ENCODE measurements at places on chromosomes 5 and 9.

DNA sequence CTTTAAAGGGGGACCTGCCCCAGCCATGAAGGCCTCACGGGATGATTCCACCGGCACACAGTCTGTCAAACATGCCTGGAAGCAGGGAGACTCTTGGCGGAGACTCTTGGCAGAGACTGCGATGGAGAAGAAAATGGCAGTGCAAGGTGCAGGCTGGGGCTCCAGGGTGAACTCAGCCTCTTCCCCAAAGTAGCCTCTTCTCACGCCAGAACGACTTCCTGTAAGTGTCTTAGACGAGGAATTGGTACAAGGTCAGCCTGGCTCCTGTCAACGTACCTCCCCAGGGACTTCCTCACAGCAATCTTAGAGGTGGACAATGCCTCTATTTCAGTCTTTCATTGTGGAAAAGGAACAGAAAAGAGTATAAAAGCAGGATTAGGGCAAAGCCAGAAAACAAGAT, 109.3 kb downstream of the UGCG start:
- DNase-seq, result no peak

DNA sequence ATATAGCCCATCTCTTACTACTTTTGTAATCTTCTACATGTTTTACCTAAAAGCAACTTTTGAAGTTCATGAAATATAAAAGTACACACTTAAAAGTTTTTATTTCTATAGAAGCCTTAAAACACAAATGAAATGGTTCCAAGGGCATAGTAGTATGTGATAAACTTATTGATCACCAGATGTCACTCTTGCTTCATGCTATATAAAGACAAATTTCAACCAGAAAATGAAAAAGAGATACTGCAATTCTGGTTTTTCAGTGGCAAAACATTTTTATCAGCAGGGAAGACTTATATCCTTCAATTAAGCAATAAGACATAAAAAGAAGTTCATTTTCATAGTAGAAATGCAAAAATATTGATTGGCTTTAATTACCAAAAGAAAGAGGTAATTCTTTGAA, 69.4 kb upstream of the FBXL17 start:
- DNase-seq, result no peak

DNA sequence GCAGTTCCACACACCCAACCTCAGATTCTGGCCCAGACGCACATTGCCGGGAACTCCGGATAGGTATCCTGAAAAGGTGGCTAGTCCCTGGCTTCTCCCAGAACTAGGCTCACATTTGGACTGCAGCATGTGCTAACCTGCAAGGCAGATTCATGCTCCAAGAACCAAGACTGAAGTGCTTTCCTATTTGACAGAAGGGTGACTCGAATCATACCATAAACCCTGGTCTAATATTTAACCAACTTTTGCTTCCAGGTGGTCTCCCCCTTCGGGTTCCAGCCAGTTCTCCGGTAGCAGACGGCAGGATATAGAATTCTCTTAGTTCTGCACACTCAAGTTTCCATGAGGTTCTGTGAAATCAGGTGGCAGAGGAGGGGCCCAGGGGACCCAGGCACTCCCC, 7.6 kb downstream of the PTGES start:
- DNase-seq, result no peak

DNA sequence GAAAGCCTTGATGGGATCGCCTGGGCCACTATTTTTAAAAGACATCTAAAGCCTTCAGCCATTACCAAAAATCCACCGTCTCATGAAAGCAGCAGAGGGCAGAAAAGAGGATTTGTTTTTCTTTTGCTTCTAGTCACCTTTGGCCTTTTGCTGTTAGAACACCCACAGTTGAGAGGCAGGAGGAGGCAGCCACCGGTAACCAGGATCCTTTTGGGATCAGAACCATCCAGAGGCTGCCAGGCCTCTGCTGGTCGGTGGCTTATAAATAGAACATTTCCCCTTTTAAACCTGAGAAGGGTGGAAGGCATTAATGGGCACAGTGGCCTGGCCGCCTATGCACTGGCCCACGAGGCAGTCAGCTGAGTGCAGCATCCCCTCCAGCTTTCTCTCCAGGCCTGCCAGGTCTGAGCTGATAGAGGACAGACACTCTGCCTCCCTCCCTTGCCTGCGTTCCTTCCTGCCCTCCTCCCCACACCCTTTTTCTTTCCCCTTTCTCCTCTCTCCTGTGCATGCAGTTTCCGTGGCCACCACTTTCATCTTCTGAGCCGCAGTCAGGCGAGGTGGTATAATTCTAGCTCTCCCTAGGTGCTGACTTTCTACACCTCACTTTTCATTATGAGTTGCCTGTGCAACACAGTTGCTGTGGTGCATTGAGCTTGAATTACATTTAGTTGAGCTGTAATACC, 253.4 kb downstream of the ARHGAP26 start:
- DNase-seq, result no peak

GRCh38 chr5:103452666-103453065, 109.9 kb downstream of the NUDT12 start:
- no peak for DNase-seq

DNA sequence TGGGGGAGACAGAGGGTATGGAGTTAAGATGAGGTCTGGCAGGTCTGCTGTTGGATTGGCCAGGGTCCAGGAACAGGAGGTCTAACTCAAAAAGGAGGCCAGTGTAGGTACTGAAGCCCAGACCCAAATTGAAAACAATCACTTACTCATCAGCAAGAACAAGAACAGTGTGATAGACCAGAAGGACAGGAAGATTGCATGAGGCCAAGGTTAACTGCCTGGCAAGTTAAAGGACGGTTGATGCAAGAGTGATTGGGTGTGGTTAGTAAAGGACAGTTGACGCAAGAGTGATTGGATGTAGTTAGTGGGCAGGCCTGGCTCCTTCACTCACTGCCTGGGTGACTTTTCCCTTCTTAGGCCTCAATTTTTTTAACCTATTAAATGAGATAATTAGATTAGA, 132.6 kb downstream of the PDZD2 start:
- DNase-seq, result no peak

- no peak for DNase-seq
Observed at GRCh38 chr9:25917731-25918362, 239.6 kb upstream of the TUSC1 start.

DNA sequence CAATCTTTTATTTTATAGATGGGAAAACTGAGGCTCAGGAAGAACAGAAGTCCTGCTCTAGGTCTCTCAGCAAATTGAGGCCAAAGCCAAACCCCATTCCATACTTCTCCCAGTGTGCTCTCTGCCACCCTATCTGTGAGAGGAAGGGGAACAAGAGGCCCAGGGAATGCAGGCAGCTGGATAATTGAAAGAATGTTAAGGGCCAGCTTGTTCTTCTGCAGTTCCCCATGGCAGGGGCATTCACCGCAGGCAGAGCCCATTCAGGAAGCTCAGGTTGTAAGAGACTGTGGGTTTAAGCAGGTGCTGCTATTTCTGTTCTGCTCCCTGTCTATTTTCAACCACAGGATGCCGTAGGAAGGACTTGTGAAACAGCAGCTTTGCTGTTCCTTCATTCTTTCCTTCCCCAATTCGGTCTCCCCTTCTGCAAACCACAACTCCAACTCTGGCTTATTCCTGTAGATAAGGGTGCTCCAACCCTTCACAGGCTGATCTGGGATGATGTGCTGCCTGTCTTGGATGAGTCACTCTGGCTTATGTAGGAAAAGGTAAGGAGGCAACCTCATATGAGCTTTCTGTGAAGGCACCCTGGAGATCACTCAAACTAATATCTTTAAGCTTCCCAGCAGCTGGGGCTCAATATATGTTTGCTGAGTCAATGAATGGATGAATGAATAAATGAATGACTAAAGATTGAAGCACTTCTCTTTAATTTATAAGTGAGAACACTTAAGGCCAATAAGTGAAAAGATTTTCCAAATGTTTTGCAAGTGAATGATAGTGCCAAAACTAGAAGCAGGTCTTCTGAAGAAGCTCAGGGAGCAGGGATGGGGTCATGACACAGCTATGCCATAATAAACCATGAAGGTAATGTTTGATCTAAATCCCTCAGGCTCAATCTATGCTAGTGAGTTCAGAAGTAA, 377.6 kb downstream of the BRINP1 start:
- no peak for DNase-seq

GRCh38 chr5:42641336-42642005, 115.1 kb upstream of the CCDC152 start:
- DNase-seq, result no peak

GRCh38 chr9:3023449-3023848, 179.6 kb upstream of the PUM3 start:
- no peak for DNase-seq

Measured in NCI-H146 (cell line).